ENCODE measurements at places on chromosomes 7 and 10. TPM values are rescaled to one million over a fixed set of nuclear protein-coding genes. Genes with fewer than 3 reads are reported as not detected.
A peak's percentile ranks its signal among the peaks of the same experiment; 100 is the strongest.

DNA sequence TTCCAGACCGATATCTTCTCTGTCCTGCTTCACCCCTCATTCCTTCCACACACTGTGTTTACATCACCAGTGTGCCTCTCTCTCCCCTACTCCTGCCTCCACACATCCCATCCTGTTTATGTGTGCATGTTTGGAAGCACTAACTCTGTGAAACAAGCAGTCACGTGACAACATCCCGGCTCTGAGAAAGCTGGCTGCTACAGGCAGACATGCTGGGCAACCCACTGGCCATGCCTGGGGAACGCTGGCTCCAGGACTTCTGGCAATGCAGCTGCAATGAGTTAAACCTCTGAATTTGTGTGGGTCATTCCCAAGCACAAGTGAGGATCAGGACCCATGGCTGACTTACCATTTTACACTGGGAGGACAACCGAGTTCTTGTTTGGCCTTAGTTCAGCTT, 74.0 kb downstream of the WNT2 start:
- DNase-seq = peak; percentile 25

DNA sequence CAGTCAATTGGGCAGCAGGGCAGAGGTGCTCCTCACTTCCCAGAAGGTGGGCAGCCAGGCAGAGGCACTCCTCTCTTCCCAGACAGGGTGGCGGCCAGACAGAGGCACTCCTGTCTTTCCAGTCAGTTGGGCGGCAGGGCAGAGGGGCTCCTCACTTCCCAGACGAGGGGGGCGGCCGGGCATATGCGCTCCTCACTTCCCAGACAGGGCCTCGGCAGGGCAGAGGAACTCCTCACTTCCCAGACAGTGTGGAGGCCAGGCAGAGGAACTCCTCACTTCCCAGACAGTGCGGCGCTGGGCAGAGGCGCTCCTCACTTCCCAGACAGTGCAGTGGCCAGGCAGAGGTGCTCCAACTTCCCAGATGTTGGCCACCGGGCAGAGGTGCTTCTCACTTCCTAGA, 33.4 kb upstream of the SEC61G start:
- DNase-seq = no peak

The SDK1 gene
- 4.2 TPM for total RNA-seq

The LIPK gene
- total RNA-seq = not detected

DNA sequence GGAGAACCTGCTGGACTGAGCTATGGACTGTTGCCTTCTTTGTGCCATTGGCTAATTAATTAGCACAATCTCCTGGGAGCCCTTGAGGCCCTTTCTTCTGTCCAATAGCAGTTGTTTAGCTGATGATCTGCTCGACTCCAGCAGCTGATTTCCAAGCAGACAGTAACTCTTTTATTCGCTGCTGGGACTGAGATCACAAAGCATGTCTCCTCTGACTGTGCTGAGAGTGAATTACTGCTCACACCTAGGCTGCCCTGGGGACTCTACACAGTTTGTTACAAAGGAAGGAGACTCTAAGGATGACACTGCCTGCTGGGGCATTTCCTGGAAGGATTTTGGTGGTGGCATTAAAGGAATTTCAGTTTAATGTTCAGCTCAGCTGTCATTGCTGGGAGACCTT, 31.4 kb downstream of the CASP7 start:
- no peak for DNase-seq

The TUBB8 gene
- total RNA-seq = not detected

GRCh38 chr7:48048113-48048512, 12.8 kb downstream of the C7orf57 start:
- no peak for DNase-seq

DNA sequence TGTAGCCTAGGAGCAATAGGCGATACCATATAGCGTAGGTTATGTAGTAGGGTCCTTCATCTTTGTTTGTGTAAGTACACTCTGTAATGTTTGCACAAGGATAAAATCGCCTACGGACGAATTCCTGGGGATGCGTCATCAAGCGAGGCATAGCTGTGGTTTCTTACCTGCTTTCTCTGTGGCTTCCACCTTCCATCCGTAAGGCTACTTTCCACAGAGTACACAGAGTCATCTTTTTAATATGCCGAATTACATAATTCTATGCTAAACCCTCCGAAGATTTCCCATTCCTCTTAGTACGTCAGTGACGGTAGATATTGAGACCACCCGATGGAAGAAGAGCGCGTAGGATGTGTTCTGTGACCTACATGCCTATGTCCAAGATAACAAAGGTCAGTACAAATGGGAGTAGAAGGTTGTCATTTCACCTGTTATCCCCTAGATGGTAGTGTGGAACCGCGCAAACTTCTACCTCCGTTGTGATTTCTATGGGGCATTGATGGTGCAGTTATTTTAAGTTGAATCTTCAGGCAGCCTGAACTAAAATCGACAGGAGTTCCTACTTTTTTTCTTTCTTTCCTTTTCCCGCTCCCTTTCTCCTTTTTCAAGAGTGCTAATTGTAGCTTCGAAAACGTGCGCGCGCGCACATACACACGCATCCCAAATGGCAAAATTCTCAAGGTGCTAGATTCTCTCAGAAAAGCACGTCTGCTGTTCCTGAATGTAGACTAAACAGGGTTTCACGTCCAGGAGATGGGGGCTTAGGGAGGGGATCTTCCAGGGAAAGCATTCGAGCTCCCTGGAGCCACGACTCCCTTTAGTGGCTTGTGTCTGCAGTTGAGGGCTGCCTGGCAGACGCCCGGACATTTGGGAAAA, 111.7 kb upstream of the MBL2 start:
- DNase-seq = peak; percentile 52

DNA sequence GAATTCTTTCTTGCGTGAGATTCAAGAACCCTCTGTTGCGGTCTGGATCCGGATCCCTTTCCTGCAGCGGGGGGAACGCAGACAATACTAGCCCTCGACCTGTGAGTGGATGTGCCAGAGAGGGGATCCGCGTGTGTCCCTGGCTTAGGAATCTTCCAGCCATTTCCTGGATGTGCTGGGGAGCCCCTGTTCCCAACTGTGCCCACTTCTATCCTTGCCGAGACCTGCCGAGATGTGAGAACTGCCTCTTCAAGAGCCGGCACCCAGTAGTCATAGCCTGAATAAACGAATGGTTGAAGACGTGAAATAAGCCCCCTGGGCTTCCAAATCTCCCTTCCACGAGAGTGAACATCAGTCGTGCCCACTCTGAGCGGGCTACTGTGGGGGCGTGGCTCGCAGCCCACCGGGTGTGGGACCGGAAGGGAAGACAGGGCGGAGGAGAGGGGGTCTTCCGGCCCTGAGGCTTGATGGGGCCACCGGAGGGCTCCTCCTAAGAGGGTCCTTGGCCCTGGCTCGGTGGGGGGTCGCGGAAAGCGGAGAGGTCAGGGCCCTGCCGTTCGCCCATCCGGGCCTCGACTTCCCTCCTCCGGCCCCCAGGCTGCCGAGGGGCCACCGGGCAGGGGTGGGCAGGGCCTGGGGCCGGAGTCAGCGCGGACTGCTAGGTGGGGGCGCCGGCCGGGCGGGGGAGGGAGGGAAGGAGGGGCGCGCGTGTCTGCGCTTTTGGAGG, 1.3 kb upstream of the CCDC136 start:
- no peak for DNase-seq

DNA sequence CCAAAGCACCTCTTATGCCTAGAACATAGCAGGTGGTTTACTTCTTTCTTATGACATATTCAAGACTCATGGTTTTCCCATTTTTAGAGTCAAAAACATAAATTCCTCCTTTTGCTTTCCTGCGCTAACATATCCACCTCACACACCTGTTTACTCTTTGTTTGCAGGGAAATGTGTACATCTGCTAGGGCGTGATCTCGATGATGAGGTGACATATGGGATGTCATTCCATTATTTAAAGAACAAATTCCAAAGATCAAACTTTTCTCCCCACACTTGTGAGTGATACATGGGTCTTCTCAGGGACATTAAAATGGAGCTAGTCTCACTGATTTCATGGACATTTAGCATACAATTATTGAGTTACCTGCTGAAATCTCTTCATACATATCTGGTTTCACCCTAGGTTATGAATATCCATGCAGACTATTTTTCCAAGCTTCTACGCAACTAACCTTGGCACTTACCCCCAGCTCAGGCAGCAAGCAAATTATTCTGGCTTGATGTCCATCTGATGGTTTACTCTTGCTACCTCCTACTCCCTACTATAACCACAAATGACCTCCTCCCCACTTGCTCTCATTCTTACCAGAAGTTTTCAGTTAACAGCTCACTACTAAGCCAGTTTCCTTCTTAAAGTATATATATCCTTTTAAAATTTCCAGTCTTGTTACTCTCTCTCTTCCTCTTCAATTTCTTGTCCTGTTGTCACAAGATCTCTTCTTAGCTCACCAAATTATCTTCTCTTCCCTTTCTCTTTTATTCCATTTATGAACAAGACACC, 208.5 kb downstream of the RNLS start:
- DNase-seq = peak; percentile 48

DNA sequence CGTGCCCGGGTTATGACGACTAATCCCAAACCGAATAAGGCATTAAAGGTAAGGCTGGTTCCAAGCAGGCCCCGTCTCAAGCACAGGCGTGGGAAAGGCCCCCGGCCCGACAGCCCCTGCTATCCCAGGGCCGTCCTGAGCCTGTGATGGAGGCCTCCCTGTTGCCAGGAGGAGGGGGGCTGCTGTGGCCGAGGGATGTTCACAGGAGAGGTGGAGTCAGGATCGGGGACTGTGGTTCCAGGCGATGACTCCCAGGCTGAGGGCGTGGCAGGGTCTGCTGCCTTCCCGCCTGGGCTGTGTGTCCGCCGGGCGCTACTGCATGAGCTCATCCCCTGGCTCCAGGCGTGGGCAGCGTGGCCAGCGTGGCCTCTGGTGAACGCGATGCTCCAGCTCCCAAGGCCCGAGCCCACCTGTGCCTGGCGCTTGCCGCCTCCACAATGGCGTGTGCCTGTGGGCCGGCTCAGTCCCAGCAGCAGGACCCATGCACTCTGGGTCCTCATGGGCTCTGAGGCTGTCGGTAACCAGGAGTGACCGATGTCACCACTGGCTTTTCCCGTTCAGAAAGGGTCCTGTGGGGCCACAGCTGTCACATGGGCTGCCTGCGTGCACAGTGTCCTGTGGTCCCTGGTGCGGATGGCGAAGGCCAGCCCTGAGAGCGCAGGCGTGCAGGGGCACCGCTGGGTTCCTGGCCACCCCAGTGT, 8.8 kb downstream of the MAFK start:
- DNase-seq = peak; percentile 62

- DNase-seq = no peak
These were observed 540.6 kb upstream of the TEX47 start for GRCh38 chr7:89336121-89336520.

DNA sequence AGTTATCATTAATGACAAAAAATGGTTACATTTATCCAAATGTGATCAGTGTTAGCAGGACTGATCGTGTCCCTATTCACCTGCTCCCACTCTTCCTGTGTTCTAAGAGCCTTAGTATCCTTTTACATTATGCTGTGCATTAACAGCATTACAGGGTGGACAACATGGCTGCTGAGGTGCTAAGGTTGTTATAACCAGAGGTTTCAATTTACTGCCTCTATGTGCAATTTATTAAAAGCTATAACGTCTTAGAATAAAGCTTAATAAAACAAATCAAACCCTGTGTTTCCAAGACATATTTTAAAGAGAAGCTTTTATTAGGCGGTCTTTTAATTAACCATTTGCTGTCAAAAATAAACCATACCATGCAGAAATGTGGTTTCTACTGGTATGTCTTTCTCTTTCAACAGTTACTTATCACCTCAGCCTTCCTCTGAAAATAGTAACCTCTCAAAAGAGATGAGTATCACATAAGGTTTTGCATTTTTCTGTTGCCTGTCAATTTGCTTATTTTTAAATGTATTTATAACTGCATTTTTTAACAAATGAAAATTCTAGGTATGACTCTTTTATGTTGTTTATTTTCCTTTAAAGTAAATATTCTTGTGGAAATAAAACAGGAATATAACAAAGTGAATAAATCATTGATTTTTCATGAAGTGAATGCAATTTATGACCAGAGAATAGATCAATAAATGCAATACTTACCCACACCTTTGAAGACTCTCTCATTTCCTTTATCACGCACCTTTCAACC, 849.8 kb upstream of the SORCS1 start:
- no peak for DNase-seq

- DNase-seq = no peak
These were observed 901.1 kb upstream of the POT1 start for GRCh38 chr7:125830743-125831142.

DNA sequence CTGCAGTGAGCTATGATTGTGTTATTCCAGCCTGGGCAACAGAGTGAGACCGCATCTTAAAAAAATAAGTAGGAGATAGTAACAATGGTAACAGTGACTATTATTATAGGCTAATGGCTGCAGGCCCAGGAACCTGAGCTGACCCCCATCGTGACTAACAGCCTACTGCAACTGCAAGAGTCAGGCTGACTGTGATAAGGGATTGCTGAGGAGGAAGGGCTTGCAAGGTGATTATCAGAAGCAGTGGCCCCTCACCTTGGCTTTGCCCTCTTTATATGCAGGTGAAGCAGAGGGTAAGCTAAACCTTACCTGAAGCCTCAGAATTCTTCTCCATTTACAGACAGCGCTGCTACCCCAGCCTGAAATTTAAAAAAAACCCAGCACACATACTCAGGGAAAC, 83.9 kb upstream of the SDK1 start:
- peak; percentile 69 for DNase-seq

DNA sequence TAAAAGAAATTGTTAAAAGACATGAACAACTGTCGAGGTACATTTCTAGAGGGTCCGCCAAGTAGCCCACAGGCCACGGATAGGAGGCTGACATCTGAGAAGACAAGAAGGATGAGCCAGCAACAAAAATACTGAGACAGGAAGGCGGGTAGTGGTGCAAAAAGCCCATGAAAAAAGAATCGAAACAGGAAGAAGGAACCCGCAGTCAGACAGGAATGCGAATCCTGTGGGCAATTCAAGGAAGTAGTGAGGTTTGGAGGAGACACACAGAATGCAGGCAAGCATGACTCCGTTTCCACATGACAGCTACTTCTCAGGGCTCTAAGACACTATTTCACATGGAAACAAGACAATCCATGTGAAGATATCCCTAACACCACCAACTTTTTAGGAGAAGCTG, 125.2 kb downstream of the DOCK4 start:
- DNase-seq = peak; percentile 42

DNA sequence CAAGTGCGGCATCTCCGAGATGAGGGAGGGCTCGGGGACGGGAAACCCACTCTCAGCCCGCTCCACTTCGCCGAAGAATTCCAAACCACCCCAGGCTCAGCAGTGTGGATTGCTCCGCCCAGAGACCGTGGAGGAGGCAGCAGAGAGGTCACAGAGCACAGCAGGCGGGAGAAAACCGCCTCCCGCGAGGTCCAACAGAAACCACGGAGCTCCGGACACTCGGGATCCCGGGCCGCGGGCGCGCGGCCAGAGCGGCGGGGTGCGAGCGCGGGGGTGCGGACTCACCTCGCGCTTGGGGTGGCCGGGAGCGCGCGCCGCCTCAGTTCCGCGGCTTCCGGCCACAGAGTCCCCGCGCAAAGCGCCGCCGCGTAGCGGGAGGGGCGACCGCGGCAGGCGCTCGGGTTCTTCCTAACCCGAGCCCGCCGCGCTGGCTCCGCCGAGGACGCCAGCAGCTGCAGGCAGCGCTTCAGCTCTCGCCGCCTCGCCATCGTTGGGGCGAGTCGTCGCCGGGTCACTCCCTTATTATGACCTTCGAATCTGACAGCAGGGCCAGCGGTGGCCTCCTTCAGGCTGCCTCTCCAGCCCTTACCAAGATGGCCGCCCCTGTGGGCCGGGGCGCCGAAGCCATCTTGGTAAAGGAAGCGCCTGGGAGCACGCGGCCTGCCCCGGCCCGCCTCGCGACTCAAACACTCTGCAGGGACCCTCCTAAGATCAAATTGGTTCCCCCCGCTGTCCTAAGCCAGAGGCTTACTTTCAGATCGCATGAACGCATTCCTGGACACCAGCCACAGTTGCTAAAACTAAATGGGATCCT, at the start of gene NAPEPLD:
TSS of gene NAPEPLD (minus strand) at position 106 of the 814 bp plus-strand sequence. CDS start 20,323 bp downstream, outside the sequence.
- DNase-seq = peak; percentile 82

All from astrocyte (in vitro differentiated cells and primary cell).